Right lobe of liver (tissue), 6 donors: ENCODE measurements at places on chromosomes 5 and 9. TPM values are rescaled to one million over a fixed set of nuclear protein-coding genes. Genes with fewer than 3 reads are reported as not detected.

DNA sequence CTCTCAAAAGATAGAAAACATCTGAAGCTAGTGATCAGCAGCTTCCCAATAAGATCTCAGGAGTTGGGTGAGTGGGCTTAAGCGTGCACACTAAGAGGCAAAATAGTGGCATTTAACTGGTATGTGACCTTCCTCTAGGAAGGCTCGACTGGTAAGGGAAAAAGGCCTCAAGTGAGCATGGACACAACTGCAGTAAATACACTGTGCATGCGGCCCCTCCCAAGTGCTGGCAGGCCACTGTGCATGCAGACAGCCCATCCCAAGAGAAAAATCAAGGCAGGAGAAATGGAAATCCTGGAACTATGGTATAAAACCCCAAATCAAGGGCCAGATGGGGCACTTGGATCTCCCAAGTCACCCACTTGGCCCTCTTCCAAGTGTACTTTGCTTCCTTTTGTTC lies 112.7 kb downstream of the SMC2 start:
- H3K27me3 ChIP-seq: no peaks in the 10 kb centered on the region
- no peaks in the 10 kb centered on the region for H3K36me3 ChIP-seq
- H3K4me1 ChIP-seq: no peaks in the 10 kb centered on the region
- no peak overlapping the region for H3K27ac ChIP-seq

Gene CCL19
- total RNA-seq: 1.00 TPM

DNA sequence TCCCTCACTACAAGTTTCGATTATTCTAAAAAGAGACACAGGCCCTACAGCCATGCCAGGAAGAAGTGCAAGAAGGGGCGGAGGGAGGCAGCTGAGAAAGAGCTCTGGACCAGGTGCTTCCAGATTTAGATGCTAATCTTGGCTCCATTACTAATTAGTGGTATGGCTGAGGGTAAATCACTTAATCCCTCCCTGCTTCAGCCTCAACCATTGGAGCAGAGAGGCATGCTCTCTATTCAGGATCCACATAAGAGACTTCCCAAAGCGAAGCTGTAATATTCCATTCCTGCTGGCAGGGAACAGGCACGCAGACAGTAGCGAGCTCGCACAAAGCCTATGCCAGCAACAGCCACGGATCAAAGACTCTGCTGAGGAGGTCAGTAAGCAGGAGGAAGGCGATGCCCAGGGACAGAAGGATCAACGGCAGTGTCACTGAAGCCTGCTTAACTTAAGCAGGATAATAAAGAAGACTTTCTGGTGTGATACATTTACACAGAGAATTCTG lies 24.2 kb downstream of the LIFR start:
- H3K4me3 ChIP-seq: no peak overlapping the region
- H3K4me1 ChIP-seq: no peaks in the 10 kb centered on the region
- no peak for DNase-seq
- H3K27ac ChIP-seq: no peak overlapping the region

Gene FCN1
- 3.5 TPM for total RNA-seq

DNA sequence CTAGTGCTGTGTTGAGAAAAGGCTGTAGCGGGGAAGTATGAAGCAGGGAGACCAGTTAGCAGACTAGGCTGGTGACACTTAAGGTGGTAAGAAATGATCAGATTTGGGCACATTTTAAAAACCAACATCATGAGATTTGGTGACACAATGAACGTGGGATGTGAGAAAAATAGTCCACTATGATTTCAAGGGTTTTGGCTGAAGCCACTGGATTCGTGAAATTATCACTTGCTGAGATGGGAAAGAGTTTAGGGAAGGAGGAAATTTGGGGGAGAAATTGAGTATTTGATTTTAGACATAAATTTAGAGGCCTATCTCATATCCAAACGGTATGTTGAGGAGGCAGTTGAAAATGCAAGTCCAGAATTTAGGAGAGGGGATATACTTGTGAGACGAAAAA lies 23.1 kb downstream of the SKP2 start:
- DNase-seq: no peak
- H3K36me3 ChIP-seq: no peaks in the 10 kb centered on the region
- H3K4me3 ChIP-seq: no peak overlapping the region
- H3K27me3 ChIP-seq: no peaks in the 10 kb centered on the region
- H3K27ac ChIP-seq: no peak overlapping the region
- H3K4me1 ChIP-seq: no peaks in the 10 kb centered on the region

- no peak for DNase-seq
- no peak overlapping the region for H3K4me3 ChIP-seq
- H3K27ac ChIP-seq: no peak overlapping the region
- H3K4me1 ChIP-seq: peaks cover 12% of the 10 kb centered on the region
- H3K36me3 ChIP-seq: peaks cover 22% of the 10 kb centered on the region
These were observed 6.8 kb downstream of the HSD17B4 start for GRCh38 chr5:119458911-119459632.

Gene BAAT
- 223 TPM for total RNA-seq
